ENCODE measurements at places on chromosomes 5 and 9.

GRCh38 chr5:113448252-113448651 is 13.5 kb upstream of the TSSK1B start:
- DNase-seq, result no peak

DNA sequence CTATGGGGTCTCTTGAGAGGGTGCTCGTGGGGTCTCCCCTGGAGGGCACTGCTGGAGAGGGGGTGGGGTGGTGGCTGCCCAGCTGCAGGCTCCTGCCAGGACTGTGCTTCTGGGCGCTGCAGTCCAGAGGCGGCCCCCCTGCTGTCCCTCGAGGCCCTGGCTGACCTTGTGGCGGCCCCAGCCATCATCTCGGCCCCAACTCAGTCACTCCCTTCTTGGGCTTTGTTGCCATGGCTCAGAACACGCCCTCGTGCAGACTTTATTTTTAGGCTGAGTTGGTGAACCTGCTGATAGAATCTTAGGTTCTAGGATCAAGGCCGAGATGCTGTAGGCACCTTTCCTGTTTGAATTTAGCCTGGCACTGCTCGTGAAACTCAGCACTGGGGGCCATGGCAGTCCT is 22.8 kb downstream of the FBXW5 start:
- DNase-seq, result no peak

- no peak for DNase-seq
Measured at GRCh38 chr9:91485006-91485405, 61.4 kb upstream of the NFIL3 start.

DNA sequence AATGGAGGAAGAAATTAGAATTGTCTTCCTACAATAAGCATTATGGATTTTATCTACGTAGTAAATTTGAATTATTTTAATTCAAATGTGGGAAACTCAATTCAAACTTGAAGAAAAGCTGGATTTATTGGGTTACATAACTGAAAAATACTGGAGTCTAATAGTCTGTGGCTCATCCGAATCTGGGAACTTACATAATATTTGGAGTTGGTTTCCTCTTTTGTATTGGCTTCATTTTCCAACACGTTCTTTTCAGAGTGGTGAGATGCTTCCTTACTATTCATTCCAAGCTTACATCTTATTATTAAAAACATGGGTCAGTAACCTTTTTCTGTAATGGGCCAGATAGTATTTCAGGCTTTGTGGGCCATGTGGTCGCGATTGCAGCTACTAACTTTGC is 164.8 kb downstream of the ARHGAP26 start:
- no peak for DNase-seq

DNA sequence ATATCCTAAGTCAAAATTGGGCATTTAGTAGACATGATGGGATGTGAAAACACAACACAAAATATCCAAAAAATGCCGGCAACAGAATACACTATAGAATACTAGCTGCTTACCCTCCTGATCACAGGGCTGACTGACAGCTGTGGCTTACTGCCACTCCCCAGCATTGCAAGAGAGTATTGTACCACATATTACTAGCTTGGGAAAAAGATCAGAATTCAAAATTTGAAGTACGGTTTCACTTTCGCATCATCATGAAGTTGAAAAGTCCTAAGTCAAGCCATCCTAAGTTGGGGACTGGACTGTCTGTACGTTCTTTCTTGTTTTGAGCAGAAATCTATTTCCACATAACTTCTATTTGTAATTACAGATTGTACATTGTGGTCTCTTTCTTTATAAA is 851.4 kb downstream of the MAT2B start:
- DNase-seq, result no peak

DNA sequence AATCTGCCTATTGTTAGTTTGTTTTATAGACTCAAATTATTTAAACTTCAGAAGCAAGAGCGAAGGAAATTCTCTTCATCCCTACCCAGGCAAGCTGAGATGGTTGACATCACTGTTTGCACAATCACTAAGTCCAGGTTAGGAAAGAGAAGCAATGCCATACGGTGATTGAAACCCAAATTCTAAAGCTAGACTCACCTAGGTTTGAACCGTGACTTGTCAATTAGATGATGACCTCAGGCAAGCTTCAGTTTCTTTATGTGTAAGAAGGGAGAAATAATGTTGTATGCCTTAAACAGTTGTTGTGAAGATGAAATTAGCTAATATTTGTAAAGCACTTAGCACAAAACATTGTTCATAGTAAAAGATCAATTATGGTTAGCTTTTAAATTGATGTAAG is 96.5 kb upstream of the ANKRD55 start:
- no peak for DNase-seq

- no peak for DNase-seq
Measured at GRCh38 chr9:29393064-29393463, 1819.8 kb upstream of the C9orf72 start.

- DNase-seq, result no peak
Measured at GRCh38 chr5:156687514-156687913, 162.6 kb upstream of the PPP1R2B start.

DNA sequence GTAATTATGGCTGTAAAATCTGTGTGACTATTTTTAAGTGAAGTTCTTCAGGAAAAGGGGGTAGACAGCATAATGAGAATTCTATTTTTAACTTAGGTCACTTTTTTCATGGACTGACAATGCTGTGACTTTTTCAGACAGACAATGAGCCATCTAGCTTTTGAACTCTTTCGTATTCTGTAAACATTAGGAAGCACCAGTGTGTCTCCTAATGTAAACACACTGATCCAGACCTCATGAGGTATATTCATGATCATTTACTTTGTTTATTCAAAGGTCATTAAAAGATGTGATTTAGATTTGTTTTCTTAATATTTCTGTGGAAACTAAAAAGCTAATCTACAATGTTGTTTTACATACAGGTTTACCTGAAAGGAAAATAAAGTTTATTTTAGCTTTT is 352.6 kb downstream of the ADGRV1 start:
- no peak for DNase-seq

DNA sequence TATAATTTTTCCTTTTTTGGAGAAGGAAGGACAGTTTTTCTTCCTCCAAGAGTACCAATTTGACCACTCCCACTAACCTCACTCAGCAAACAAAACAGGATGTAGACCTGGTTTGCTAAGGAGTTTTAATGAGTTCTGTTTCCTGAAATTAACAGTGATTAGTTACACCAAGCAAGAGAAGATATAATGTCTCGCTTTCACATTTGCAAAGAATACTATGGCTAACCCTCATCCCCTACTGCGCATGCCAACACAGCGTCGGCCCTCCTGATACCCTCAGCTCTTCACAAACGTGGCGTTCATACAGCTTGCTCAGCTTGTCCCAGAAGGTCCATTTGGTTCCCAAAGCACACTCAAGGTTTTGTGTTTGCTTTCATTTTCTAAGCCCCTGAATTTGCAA is 41.9 kb upstream of the IPPK start:
- DNase-seq, result no peak

DNA sequence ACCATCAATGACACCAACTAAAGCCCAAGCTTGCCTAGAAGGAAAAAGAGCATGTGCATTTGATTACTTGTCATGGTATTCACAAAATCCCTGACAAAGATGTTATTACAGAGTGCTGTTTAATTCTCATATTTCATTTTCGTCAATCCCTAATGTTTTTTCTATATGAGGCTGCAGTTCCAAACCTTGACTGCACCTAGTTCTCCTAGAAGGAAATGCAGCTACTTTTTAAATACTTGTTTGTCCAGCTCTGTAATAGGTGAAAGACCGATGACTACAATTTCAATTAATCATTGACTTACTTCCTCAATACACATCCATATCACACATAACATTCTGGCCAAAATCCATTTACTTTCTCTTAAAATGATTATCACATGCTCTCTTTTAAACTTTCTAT is 28.1 kb downstream of the CEMIP2 start:
- DNase-seq, result no peak

DNA sequence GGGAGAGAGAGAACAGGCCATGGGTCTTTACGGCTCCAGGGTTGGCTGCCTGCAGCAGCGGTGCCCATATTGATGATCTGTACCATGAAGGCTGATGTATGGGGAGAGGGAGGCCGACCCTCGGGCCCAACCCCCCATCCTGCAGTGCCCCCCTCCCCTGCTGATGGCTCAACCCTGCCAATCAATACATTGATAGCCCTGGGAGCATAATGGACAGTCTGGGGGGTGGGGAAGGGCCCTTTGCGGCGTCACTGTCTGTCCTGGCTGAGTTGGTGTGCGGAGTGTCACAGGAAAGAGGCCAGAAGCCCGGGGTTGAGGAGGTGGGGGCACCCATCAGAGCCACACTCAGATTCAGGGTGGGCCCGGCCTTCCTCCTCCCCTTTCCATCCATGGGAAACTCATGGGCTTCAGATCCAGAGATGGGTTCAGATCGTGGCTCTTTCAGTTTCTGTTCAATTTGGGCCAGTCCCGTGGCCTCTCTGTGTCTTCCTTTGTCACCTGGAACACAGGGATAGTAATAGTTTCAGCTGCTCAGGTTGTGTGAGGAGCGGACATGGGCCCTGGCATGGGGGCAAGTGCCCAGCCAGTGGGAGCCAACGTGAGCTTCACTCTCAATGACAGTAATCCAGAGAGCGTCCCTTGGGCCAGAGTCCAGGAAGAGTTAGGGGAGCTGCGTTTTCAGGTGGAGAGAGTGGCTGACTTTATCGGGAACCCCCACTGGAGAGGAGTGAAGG is 9.5 kb downstream of the FGF18 start:
- DNase-seq, result no peak

DNA sequence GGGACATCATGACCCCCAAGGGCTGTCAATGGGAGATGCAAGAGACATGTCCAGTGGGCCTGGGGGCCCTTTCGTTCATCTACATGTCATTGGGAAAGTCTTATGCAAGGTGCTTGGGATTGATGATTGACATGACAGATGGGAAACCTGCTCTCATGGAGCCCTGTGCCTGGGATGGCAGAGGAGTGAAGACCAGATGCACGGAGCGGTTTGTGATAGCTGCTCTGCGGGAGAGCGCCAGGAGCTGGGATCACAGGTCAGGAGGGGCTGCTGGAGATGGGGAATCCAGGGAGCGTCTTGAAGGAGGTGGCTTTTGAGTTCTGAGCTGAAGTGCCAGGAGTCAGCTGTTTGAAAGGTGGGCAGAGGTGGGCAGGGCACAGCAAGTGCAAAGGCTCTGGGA is 104.3 kb downstream of the FGF18 start:
- no peak for DNase-seq
